ENCODE measurements at places on chromosomes 1 and 21.
A peak's percentile ranks its signal among the peaks of the same experiment; 100 is the strongest.

GRCh38 chr1:157575744-157576143, 22.1 kb downstream of the FCRL4 start:
- DNase-seq: no peak

- peak; percentile 97 for DNase-seq
These were observed 633.5 kb downstream of the KIF26B start for GRCh38 chr1:245788269-245788668.

- no peak for DNase-seq
These were observed 256.2 kb downstream of the DISC1 start for GRCh38 chr1:231882790-231883189.

- DNase-seq: no peak
These were observed 28.5 kb downstream of the TRPM2 start for GRCh38 chr21:44381874-44382273.

DNA sequence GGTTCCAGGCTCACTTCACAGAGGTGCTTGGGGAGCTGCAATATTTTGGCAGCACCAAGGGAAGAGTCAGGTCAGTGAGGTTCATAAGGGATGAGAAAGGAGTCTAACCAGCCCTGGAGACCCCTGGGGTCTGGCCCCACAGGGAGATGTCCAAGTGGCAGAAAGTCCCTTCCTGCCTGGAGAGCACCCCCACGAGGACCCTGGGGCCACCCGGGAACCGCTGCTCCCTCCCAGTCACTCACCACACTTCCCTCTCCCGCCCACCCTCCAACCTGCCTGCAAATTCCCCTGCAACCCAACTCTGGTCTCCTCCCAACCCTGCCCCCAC, 6.5 kb upstream of the ITGB2 start:
- DNase-seq: no peak

GRCh38 chr1:36411674-36412648, 14.3 kb upstream of the LSM10 start:
- peak; percentile 8 for DNase-seq

DNA sequence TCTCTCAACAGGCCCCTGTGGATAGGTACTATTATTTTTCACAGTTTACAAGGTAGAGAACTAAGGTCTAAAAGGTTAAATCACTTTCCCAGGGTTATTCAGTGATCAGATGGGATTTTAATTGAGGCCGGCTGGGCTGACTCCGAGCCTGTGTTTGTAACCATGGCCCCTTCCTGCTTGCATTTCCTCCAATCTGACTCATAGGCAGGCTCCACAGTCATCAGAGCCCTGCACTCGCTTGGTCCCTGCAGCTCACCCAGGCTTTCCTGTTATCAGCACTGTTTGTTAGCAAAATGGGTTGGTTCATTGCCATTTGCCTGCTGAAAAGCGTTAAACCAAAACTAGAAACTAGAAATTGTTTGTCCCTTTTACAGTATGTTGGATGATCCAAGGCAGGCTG, 41.4 kb upstream of the LMX1A start:
- peak; percentile 79 for DNase-seq

DNA sequence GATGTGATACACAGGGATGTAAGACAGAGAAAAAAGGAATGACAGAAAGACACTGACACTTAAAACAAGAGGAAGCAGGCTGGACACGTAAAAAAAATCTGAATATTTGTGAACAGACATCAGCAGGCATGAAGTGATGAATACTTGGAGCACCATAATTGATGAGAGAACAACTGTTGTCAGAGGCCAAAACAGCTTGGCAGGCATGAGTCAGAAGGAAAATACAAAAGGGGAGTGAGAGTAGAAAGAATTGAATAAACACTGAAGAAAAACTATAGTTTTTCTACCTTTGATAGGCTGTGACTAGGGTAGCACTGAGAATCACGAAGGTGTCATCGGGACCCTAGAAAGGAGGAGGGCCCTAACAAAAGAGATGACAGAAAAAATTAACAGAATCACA, 21.6 kb upstream of the GUCA2A start:
- DNase-seq: peak; percentile 73

GRCh38 chr1:29688471-29689365, 452.4 kb downstream of the PTPRU start:
- DNase-seq: peak; percentile 74

DNA sequence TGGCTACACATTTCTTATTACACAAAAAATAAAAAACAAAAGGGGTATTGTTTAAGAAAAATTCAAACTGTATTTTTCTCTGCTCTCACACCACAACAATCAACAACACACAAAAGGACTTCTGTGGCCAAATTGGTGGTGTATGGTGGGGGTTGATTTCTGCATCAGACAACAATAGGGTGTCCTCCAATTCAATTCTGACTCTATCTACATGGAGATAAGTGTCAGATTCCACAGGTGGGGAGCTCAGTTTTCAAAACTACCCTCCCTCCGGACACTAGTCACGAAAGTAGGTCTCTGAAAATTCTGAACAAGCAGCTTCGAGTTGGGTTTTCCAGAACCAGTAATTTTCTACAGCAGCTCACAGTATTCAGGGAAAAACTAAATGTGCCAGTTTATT, 744.9 kb upstream of the NCAM2 start:
- DNase-seq: no peak

DNA sequence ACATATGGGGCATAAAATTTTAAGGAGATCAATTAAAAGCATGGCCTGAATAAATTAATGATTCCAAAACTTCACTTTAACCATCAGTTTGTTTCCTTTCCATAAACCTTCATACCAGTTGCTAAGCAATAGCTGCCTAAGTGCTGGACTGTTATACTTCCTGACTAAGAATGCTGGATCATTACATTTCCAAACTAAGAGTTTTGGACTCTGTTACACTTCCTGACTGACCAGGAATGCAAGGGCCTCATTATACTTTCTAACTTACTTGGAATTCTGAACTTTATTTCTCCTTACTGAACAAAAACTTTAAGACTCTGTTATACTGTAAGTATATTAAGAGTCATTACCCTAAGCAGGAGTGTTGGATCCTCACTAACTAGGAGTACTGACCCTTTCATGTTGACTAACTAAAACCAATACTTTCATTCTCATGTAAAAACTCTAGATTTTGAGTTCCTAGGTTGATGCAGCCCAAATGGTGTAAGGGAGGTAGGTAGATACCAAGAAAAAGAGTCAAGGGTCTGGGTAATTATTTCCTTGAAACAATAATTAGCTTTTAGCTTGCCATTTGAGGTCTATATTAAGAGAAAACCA, 118.2 kb downstream of the FAF1 start:
- DNase-seq: peak; percentile 80

DNA sequence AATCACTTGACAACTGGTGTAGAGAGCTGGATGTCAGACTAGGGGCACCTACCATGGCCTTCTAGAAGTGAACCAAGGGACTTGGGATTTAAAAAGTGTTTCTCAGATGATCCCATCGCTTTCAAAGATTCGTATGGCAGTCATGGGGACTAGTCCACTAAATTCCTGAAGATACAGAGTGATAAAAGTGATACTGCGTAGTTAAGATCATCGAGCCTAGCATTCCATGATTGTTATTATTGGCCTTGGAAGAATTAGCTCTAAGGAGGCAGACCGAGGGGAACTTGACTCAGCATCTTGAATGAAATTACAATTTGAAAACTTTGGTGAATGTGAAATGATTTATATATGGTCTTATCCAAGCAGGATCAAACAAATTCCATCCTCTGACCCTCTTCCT, 1.3 kb upstream of the CHIA start:
- no peak for DNase-seq

GRCh38 chr1:222788402-222789156, 26.3 kb upstream of the DISP1 start:
- no peak for DNase-seq

GRCh38 chr1:38586993-38587646, 272.5 kb downstream of the RRAGC start:
- DNase-seq: peak; percentile 9

DNA sequence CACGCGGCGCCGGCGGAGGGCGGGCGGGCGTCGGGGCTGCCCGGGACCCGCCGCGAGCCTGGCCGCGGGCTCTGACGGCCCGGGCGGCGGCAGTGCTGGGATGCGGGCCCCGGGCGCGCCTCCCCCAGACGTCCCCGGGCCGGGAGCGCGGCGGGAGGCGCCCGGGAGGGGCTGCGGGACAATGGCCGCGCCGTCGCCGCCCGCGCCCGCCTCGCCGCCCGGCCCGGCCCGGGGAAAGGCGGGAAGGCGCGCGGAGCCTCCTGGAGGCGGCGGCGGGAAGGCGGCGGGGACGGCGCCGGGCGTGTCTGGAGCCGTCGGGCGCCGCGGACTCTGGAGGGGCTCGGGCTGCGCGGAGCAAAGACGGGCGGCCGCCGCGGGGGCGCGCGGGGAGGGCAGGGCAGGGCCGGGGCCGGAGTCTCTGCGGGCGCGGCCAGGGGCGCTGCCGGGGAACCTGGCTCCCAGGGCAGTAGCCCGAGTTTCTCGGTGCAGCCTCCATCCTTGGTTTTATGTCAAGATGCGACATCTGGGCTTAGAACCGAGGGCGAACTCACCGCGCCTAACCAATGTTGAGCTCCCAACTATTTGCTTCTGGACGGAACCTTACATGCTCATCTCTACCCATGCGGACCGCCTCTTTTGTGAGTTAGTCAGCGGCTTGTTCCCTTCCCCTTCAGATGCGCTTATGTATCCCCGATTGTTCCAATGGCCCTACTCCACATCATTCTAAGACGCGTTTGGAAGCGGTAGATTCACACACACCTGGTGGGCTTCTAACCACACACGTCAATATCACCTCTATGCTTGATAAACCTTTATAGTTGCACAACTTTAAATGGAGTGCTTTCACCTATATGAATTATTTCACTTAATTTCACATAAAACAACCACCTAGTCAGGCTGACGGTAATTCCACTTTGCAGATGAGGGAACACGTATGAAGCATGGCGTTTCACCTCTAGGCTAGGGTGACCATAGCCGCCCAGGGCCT, 651 bp downstream of the ZBTB8A start:
- DNase-seq: peak; percentile 49

GRCh38 chr1:54027848-54028247, 9.9 kb upstream of the LDLRAD1 start:
- DNase-seq: no peak

- peak; percentile 22 for DNase-seq
These were observed 52.8 kb upstream of the ADGRL4 start for GRCh38 chr1:79059341-79059740.

DNA sequence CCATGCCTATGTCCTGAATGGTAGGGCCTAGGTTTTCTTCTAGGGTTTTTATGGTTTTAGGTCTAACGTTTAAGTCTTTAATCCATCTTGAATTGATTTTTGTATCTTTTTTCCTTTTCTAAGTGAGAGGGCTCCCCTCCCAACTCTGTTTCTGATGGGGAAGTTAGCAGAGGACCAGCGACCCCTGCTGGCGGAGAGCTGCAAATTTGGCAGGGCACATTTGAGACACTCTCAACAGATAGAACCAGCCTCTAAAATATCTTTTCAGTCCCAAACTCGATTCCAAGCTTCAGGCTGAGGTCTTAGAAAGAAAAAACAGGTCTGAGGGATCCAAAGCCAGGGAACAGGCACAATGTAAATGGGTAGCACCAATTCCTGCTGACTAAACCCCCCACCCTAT, 32.5 kb downstream of the LRRC3 start:
- peak; percentile 12 for DNase-seq

GRCh38 chr1:96538883-96539282, 182.7 kb upstream of the PTBP2 start:
- DNase-seq: peak; percentile 97

GRCh38 chr1:90614872-90615271, 102.2 kb downstream of the BARHL2 start:
- DNase-seq: no peak

DNA sequence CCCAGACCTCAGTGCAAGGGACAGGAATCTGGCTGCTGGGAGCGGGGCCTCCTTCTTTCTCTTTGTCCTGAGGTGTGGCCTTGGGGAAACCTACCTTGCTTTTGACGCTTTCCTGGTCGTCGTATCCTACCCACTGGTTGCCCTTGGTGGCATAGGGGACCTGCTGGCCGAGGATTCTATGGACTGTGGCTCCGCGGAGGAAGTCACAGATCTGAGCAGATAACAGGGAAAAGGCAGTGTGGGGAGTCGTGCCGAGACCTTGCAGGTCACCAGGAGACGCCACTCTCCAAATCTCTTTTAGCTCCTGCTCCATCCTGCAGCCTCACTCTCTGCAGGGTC, 4.0 kb upstream of the MYBPH start:
- DNase-seq: no peak

DNA sequence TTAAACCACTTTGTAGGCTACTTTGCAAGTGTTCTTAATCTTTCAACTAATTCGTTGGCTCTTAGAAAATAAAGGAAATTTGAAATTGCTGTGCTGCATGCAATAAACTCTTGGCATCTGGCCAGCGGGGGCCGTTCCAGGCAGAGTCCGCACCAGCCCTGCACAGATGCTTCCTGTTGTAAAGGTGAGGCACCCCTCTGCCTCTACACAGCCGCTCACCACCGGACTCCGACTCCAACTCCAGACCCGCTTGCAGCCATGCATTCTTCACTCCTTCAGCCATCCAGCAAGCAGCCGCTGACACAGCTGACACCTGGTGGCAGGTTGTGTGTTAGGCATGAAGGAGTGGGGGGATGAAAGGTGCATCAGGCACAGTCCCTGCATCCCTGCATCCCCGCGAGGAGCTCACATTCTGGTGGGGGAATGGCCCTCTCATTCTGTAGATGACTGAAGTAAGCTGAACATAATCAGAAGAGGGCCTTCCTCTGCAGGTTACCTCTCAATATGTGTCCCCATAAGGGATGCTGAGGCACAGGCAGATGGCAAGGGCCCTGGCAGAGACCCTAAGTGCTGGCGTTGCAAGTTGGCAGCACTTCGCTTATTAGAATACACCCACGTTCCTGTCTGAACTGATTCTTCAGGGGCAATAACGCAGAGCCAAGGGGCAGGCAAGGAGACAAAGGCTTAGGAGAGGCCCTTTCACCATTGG, 56.8 kb downstream of the GLIS1 start:
- DNase-seq: no peak

GRCh38 chr21:39737376-39738000, 7.5 kb upstream of the IGSF5 start:
- DNase-seq: no peak

DNA sequence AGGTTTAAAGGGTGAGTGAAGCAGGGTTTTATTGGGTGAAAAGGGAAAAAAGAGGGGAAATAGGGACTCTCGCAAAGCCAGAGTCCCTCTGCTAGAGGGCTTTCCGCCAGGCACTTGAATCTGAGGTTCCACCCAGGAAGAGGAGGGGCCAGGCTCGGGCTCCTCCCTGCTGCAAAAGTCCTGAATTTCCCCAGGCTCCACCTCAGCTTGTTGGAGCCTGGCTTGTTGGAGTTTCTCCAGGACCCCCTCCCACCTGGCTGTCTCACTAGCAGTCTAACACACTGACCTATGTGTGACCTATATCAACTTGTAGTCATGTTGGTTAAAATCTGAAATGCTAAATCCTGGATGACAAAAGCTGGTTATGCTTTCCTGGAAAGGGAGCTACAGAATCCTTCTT, 25.5 kb downstream of the GBP2 start:
- no peak for DNase-seq

GRCh38 chr1:116448785-116449385, 75.8 kb downstream of the ATP1A1 start:
- no peak for DNase-seq

DNA sequence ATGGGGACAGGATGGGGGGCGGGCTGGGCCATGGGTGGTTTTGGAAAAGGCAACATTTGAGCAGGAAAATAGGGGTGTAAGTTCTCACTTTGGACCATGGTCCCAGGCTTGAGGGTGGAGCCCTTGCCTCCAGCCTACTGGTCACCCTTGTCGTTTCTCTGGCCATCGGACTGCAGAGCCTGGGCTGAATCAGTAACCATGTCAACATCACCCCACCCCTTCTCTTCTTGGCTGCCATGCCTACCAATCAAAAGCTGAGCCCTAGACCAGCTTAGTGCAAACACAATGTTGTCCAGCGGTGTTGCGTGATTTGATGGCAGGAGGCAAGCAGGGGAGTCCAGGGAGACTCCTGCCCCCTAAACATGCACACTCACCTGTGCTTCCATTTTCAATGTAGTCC, 231.0 kb upstream of the KAZN start:
- DNase-seq: no peak

Data from AG10803 (cell line).